ENCODE measurements at places on chromosomes 3 and 15.

DNA sequence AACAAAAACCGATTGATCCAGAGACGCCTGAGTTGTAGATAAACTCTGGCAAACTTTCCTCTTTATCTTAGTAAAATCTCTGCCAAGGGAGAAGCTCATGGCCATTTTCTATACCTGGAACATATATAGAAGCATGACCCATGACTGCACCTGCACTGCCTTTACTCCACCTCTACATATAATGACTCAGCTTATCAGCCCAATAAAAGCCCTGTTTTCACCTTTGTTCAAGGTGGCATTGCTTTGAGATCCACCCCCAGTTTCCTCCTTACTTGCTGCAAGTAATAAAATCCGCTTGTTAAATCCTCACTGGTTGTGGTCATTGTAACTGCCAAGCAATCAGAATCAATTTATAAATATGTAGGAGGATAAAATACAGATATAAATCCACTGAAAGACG, 1280.4 kb downstream of the NSUN3 start:
- no peak for DNase-seq

- DNase-seq: no peak
Measured at GRCh38 chr15:60052796-60053195, 48.7 kb downstream of the FOXB1 start.

DNA sequence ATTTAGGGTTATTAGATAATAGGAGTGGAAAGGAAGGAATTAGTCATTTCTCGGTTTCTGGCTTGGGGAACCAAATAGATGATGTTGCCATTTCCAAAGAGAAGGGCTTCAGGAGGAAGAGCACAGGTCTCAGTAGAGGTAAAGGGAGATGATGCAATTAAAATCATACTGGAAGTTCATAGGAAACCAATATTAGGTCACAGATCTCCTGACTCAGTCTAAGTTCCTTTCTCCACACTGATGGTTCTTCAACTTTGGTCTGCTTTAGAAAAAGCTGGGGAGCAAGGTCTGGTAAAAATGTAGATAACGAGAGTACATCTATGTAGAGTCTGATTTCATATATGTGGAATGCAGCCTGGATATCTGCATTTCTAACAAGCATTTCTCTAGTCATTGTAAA, 130.9 kb downstream of the POLQ start:
- DNase-seq: no peak

DNA sequence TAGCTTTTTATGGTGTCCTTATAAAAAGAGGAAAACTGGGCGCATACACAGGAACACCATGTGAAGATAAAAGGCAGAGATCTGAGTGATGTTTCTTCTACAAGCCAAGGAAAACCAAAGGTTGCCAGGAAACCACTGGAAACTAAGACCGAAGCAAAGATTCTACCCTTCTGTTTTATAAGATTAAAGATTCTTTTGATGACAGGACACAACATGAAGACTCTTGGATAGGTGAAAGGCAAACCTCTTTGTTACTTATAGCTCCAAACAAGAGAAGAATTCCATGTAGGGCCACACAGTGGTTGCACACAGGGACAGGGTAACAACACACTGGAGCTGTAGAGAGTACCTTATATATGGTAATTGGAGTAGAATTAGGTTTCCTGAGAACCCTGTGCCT, at the start of gene CD200R1L:
TSS of gene CD200R1L (minus strand) at position 101 of the 400 bp plus-strand sequence. CDS start 17,497 bp downstream, outside the sequence.
- no peak for DNase-seq

DNA sequence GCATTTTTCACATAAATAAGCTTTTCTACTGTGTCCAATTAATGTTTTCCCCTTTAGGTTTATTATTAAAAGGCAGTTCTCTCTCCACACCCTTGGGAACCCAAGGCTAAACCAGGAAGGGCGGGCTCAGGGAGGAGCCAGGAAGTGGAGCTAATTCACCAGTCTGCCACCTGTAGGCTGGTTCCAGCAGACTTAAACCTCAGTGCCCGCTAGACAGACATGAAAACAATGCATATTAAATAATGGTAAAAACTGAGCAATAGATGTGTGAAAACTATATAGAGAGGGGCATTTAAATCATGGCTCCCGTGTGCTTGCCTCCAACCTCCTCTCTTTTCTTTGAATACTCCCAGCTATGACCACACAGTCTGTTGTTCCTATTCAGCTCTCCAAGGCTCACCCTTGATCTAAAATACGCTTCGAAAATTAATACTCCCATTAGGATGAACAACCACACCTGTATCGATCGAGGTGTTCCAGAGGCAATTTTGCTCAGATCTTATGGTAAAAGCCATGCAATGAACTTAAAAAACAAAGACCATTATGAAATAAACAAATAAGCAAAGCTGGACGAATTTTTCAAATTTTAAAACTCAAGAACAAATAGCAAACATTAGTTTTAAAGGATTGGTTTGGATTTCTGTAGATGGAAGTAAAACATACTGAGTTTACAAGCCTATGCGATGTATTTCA, 253.3 kb downstream of the TJP1 start:
- DNase-seq: no peak

- no peak for DNase-seq
Measured at GRCh38 chr3:128329491-128330213, 137.0 kb downstream of the DNAJB8 start.

- no peak for DNase-seq
Measured at GRCh38 chr3:14876921-14877333, 58.2 kb downstream of the FGD5 start.

GRCh38 chr3:184261854-184262763, 756 bp upstream of the CAMK2N2 start:
- DNase-seq: no peak

GRCh38 chr15:41490355-41490754, 3.3 kb upstream of the ITPKA start:
- no peak for DNase-seq

DNA sequence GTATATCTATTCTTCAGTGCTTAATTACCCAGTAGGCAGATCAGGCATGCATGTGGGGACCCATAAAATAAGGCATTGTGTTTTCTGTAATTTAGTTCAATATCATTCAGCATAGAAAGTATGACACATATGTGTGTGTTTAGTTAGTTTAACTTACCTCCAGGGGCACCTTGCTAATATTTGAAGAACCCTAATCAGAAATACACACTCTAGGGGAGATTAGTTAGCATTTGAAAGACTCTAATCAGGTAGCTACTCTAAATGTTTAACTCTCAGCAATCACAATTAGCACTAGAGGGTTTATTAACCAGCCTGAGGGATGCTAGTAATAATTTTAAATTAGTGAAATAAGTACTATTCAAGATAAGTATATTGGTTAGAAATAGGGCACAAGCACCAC, 104.5 kb downstream of the ECT2 start:
- DNase-seq: no peak

DNA sequence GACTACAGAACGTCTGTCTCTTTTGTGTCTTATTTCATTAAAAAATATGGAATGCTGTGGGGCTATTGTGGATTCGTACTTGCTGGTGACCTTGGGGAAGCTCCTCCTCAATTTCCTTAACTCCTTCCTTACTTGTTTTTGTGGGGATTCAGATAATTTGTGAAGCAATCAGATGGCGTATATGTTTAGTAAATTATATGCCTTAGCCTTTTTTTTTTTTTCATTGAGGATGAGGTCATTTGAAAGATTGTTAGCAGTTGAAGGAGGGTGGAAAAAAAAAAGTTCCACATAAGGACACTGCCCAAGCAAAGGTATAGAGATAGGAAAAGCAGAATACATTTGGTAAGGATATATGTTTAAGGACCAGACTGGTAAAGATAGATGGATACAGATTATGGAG, 3.3 kb downstream of the RNF13 start:
- no peak for DNase-seq

DNA sequence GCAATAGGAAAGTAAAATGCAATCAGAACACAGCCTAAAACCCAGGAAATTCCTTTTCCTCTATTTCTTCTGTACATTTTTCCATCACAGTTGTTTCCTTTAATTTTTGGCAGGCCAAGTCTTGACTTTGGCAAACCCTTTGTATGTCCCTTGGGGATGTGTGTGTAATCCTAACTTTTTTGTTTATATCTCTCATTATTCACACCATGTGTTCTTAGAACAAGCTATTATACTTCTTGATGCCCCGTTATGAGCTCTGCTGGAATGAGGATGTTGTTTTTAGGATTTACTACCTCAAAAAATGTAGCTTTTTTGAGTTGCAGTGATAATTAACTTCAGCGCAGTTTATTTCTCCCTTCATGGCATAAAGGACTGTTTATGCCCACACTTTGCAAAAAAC, 123.4 kb downstream of the ABI3BP start:
- DNase-seq: no peak

- no peak for DNase-seq
Measured at GRCh38 chr3:143014921-143015320, 13.6 kb downstream of the U2SURP start.

GRCh38 chr3:188385295-188385694, 231.3 kb downstream of the LPP start:
- no peak for DNase-seq

DNA sequence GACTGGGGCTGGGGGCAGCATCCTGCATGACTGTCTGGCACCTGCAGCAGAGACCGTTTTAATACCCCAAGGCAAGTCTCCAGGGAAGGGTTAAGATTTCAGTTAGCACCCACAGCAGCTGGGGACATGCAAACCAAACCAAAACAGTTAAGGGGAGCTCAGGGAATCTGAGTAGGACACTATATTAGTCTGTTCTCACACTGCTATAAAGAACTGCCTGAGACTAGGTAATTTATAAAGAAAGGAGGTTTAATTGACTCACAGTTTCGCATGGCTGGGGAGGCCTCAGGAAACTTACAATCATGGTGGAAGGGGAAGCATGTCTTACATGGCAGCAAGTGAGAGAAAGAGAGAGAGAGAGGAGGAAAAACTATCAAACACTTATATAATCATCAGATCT, 25.3 kb downstream of the GALNT15 start:
- DNase-seq: no peak

GRCh38 chr3:53748512-53749271, 97.5 kb downstream of the CHDH start:
- no peak for DNase-seq

DNA sequence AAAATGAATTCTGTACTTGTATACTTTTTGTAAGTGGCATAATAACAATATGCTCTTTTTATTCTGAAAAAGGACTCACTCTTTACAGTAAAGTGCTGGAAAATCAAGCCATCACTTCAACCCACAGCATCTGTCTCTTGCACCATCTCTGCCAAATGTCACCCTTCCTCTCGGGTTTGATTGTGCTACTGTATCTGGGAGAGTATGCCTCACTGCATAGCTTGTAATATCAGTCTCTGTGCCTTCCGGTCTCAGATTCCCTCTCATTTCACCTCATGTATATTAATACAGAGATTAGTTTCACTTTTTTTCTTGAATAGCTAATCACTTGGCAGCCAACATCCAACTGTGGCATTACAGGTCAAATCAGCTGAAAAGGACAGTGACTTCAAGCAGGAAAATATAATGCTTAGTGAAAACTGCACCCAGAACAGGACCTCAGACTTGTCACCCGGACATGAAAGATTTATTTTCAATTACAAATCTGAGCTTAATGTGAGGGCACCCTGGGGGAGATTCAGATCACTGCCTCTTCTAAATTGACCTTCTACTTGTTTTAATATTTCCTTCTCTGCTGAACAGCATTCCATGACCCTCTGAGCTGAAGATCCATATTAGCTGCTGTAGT, 605.8 kb upstream of the NAALADL2 start:
- DNase-seq: no peak

- DNase-seq: no peak
Measured at GRCh38 chr15:83477172-83477807, 30.1 kb downstream of the SH3GL3 start.

DNA sequence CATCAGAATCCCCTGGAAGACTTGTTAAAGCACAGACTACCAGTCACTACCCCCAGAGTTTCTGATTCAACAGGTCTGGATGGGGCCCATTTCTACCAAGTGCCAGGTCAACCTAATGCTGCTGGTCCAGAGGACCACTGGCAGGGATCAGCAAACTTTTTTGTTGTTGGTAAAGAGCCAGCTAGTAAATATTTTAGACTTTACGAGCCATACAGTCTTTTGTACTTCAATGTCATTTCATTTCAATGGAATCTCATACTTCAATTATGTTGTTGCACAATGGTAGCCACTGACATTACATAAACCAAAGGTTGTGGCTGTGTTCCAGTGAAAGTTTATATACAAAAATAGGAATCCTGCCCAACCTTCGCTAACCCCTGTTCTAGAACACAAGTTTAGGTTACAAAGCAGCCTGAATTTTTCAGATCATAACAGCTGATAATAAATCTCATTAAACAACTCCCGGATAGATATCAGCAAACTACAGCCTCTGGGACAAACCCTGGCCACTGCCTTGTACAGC, 28.7 kb downstream of the ULK4 start:
- no peak for DNase-seq

- no peak for DNase-seq
Measured at GRCh38 chr3:180911876-180912303, 580 bp upstream of the FXR1 start.

GRCh38 chr3:111810909-111811308, 48.2 kb upstream of the PHLDB2 start:
- no peak for DNase-seq

- DNase-seq: no peak
Measured at GRCh38 chr3:112671930-112672715, 31.2 kb upstream of the CCDC80 start.

- no peak for DNase-seq
Measured at GRCh38 chr15:31157644-31158069, 56.1 kb upstream of the TRPM1 start.

DNA sequence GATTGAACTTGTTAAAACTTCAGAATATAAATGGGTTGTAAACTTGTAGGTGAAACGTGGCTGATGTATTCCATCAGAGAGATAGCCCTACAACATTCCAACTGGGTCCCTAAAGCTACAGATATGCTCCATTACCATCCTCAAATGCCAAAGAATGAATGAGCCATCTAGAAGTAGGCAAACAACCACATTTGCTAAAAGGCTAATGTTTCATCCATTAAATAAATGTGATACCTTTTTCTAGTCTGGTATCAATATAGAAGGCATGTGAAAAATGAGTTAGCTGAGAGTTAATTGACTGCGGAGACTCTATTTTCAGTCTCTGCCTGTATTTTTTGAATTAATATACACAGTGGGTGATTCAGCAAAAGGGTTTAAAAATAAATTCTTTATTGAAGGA, 203.8 kb downstream of the RBMS3 start:
- DNase-seq: no peak

DNA sequence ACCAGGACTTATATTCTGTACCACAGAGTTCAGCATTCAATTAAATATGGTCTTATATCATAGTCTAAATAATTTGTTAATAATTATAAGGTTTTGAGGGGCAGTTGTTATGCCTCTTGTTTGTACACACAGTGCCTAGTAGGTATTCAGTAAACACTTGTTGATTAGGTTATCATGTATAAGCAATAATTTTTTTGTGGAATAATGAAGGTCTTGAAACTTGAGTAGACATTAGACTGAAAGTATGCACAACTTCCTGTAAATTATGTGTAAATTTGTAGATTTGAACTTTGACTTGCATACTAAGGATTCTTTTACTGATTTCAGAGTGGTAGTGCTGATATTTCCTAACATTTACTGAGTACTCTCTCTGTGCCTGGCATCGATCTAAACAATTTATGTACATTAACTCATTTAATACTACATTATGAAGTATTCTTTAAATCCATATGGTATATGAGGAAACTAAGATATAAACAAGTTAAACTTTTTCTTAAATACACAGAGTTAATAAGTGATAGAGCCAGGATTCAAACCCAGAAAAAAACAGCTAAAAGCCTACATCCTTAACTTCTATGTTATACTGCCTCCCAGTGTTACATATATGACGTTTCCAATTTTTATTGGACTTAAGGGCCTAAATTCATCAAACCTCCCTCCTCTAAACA, 65.1 kb downstream of the GLCE start:
- no peak for DNase-seq
